Airway epithelial cell (primary cell): ENCODE measurements at places on chromosomes 7 and 10. TPM values are rescaled to one million over a fixed set of nuclear protein-coding genes. Genes with fewer than 3 reads are reported as not detected.

The NXPH1 gene
- total RNA-seq = not detected in 2 replicates

The ZNF365 gene
- 0.14 and 0.42 TPM in 2 replicates for total RNA-seq

The MYO1G gene
- not detected in 2 replicates for total RNA-seq

The STMP1 gene
- total RNA-seq = 16.7 and 17.2 TPM in 2 replicates

The STEAP4 gene
- total RNA-seq = 0.92 and 0.93 TPM in 2 replicates

The TSPAN12 gene
- total RNA-seq = 2.5 and 2.9 TPM in 2 replicates

The PARD3 gene
- 29.0 and 44.2 TPM in 2 replicates for total RNA-seq

The FAM221A gene
- 0.14 and 0.21 TPM in 2 replicates for total RNA-seq
